Mesenteric fat pad (tissue), 1 donor: ENCODE measurements at places on chromosomes 6 and 20. TPM values are rescaled to one million over a fixed set of nuclear protein-coding genes. Genes with fewer than 3 reads are reported as not detected.
A peak's percentile ranks its signal among the peaks of the same experiment; 100 is the strongest.

GRCh38 chr20:44900231-44900854 is 9.5 kb upstream of the PABPC1L start:
- no peak for DNase-seq

GRCh38 chr6:113802779-113803178 is 54.4 kb upstream of the MARCKS start:
- DNase-seq: no peak

DNA sequence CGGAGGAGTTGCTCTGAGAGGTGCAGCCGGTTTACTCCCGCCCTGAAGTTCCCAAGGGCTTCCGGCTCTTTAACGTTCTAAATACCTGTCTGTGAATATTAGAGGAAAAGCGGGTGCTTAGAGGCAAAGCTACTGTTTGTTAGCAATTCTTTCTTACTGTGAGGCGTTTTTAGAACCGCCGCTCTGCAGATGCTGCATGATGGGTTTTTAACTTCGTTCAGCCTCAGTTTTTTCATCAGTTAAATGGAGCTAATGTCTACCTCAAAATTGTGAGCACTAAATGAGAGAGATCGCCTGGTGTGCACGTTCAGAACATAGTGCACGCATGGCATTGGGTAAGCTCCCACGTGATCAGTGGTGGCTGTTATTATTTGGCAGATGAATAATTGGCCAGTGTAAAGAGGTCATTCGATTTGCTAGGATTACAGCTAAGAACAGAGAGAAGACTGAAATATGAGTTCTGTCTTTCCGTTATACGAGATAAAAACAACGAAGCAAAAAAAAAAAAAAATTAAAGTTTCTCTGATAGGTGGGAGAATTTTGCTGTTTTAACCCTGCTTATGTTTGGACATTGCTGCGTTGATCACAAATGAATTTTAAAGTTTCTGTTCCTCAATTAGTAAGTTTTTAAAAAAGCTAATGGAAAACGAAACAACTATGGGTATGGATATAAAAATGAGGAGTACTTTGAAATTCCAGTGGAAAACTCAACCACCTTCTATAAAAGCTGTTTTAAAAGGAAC is 660 bp upstream of the TFB1M start:
- DNase-seq: no peak

- DNase-seq: no peak
Observed at GRCh38 chr6:66662196-66662595, 955.2 kb upstream of the EYS start.

The NKAIN4 gene
- not detected for total RNA-seq

The PRR3 gene
- total RNA-seq: 9.2 TPM

- no peak for DNase-seq
Observed at GRCh38 chr6:11218538-11219399, 13.7 kb downstream of the NEDD9 start.

DNA sequence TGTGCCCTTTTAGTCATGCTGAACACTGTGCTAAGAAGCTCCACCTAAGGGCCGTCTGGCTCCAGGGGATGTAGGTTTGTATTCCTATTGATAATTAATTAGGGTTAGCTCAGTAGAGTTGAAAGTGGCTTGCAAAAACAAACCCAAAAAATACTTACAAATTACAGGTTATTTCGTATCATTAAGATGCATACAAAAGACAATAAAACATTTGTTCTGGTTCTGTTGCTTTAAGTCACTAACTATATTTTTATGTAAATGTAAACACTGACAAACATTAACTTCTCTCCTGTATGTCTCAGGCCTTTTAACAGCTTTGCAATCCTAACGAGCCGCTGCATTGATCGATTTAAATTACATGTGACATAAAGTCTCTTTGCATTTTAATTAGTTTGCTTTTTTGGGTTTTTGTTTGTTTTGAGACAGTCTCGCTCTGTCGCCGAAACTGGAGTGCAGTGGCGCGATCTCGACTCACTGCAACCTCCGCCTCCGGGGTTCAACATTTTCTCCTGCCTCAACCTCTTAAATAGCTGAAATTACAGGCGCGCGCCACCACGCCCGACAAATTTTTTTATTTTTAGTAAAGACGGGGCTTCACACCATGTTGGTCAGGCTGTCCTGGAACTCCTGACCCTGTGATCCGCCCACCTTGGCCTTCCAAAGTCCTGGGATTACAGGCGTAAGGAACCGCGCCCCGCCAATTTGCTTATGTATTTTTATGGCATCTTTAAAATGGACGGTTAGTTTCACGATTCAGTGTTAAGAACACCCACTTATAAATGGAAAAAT is 110.9 kb downstream of the HFE start:
- DNase-seq: no peak

DNA sequence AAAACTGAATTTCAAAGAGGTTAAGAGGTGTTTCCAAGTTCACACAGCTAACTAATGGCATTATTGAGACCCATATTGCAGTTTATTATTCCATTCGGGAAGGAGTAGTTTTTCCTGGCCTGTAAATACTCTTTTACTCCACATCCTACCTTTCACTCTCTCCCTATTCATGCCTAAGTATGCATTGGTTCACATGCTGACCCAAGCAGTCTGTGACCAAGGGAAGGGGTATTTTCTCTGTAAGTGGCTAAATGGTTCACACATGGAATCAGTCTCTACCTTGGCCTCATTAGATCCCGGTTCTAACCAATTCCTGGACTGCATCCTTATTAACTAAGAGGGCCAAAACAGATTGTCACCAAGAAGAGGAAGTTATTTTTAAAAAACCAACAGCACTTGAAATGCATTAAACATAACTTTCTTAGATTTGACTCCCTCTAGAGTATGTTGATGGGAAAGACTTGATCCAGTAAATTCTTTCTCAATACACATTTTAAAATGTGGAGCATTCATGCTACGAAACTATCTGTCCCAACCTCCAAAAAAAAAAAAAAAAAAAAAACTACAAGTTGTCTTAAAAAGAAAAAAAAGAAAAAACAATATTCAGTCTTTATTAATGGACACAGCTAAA is 17.8 kb upstream of the RSPO3 start:
- no peak for DNase-seq

DNA sequence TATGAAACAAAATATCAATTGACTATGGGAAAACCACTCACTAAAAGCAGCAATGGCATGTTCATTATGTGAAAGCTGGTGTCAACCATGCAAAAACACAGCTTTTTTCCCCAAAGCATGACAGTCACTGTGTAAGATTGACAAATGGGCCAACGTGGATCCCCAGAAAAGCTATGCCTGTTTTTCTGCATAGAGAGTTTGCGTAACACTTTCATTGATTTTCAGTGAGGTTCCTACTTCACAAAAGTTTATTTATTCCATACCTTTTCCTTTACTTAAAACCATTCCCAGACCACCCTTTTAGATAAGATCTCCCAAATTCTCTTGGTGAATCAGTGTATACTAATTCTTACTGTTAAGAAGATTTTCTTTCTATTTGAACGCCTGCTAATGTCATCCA is 138.4 kb upstream of the GLP1R start:
- DNase-seq: no peak

GRCh38 chr20:11182720-11183119 is 508.9 kb upstream of the JAG1 start:
- DNase-seq: no peak

- no peak for DNase-seq
Observed at GRCh38 chr20:60057866-60058807, 99.9 kb downstream of the CDH26 start.

The TGM2 gene
- total RNA-seq: 131 TPM

The PKIB gene
- total RNA-seq: 1.00 TPM

The MOG gene
- total RNA-seq: not detected

The ARMC12 gene
- total RNA-seq: 0.58 TPM

DNA sequence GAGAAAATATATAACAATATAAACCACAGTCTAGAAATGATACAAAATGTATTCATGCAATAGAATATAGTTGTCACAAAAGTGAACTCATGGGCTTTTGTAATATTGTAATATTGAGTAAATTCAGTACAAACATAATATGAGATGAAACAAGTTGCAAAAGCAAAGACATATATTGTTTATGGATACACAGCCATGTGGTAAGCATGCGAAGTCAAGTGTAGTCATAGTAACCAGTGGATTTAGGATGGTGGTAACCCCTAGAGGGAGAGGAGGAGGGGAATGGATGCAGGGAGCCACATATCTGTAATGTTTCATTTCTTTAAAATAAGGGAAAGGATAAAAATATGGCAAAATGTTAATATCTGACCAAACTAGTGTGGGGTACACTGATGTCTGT is 47.3 kb downstream of the ARMC2 start:
- no peak for DNase-seq

The RAET1L gene
- not detected for total RNA-seq

DNA sequence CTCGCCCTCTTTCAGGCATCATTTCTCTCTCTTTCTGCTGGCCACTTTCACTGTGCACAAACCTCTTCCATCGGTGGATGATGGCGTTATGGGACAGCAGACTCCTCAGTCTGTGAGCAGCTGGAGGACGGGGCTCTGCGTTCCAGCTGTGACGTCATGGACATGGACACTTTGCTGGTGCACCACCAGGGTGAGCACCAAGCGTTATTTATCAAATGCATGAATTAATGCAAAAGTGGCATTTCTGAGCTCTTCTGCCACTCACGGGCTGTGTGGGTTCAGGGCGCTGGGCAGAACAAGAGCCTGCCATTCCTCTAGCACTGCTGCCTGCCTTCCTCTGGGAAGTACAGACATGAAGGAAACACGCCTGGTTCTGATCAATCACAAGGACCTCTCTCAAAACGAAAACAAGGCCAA is 82.9 kb upstream of the MPC1 start:
- no peak for DNase-seq

The TBXT gene
- total RNA-seq: not detected

DNA sequence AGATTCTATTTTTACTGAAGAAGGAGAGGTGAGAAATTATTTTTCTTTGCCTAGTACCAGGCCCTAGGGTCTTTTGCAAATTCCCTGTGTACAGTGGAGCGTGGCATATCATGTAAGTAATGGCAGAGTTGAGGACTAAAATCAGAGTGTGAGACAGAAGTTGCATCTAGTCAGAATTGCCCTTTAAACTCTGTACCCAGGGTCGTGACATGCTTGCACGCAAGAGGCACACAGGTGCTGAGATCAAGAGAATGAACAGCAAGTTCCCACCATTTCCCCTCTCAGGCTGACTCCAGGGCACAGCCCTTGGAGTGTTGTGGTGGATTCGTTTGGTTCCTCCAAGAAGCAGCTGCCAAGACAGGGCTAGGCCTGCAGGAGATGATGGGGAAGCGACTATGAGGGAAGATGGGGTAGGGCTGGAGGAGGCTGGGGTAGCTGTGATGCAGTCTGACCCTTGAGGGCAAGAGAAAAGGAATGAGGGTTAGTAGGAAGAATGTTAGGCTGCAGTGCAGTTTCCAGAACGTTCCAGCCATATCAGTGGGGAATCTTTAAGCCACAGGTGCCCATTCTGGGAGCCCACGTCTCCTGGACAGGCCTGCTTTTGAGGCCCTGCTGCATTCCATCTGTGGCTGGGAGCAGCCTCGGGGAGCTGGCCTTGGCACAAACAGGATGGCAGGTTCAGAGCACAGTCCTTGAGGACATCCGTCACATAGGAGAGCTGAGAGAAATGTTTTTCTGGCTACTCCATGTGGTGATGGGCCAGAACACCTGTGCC is 6.9 kb downstream of the NELFCD start:
- DNase-seq: peak; percentile 59

The PRPF6 gene
- total RNA-seq: 46.3 TPM

The RNF39 gene
- not detected for total RNA-seq

The TUBB1 gene
- 0.51 TPM for total RNA-seq

The OR2W1 gene
- not detected for total RNA-seq

The STK38 gene
- total RNA-seq: 31.2 TPM

GRCh38 chr6:107491138-107491609 is 1.3 kb downstream of the SOBP start:
- peak; percentile 91 for DNase-seq

GRCh38 chr6:30507849-30508827 is 18.8 kb downstream of the HLA-E start:
- DNase-seq: no peak

The PSORS1C2 gene
- not detected for total RNA-seq

DNA sequence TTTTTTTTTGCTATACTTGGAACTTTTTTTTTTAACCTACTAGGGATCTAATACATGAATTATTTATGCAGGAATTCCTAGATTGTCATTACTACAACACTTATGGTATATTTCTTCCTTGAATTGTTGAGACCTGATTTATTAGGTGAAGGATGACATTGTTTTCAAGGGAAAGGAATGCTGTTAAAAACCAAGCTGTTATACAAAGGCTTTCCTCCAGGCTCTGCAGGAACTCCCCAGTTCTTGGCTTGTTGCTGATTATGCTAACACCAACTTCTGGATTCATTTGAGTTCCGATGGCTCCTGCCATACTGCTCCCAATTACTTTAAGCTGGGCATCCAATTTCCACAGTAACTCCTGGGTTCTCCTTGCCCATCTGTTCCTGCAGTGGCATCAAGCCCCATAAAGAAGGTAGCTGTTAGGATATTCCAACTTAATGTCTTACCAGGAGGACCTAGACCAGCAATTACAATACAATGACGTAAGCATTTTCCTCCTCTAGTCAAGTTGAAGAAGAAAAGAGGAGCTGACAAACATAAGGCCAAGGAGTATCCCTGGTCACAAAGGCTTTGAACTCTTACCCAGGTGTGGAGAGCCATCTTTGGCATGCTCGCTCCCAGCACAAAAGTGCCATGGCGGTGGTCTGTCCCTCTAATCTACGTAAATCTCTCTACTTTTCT is 215.9 kb upstream of the AGPAT4 start:
- DNase-seq: no peak

GRCh38 chr20:50848846-50849673 is 54.2 kb downstream of the BCAS4 start:
- no peak for DNase-seq

GRCh38 chr6:88301888-88302768 is 136.0 kb upstream of the CNR1 start:
- DNase-seq: no peak

DNA sequence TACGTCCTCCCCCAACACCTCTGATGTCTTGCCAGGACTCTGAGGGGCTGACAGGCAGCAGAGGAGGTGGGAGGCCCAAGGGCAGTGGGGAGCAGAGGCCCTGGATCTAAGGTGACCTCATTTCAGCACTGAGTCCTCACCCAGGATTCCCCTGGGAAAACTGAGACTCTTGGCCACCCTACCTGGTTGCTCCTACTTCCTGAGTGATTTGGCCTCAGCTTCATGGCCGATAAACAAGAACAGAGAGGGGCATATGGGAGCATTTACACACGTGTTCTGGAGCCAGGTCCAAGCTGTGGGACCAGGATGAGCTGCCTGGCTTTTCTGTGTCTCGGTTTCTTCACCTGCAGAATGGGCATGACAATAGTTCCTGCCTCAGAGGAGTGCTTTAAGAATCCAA is 133.8 kb downstream of the ANKRD60 start:
- no peak for DNase-seq

GRCh38 chr20:16748308-16748900 is at the start of gene OTOR:
Gene OTOR, plus strand, starts transcription at chr20:16748358. Its CDS starts 44 bp downstream, at chr20:16748402.
- DNase-seq: no peak

The ADGB gene
- not detected for total RNA-seq

The SRMS gene
- not detected for total RNA-seq

DNA sequence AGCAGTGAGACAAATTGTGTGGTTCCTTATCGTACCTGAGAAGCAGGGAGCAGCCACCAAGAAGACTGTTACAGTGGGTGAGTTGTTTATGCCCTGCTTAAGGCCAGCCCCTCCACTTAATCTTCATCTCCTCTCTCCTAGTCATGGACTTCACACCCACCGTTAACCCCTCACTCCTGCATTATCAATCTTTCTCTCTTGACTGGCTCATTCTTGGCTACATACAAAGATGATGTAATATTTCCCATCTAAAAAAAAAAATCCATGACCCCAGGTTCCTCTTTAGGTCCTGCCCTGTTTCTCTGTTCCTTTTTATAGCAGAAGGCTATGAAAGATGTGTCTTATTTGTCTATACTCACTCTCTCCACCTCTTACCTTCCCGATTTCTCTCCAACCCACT is 72.4 kb downstream of the SHLD1 start:
- no peak for DNase-seq

- peak; percentile 75 for DNase-seq
Observed at GRCh38 chr20:10665791-10666190, 8.0 kb downstream of the JAG1 start.
